ENCODE measurements at places on chromosomes 6 and 20.

DNA sequence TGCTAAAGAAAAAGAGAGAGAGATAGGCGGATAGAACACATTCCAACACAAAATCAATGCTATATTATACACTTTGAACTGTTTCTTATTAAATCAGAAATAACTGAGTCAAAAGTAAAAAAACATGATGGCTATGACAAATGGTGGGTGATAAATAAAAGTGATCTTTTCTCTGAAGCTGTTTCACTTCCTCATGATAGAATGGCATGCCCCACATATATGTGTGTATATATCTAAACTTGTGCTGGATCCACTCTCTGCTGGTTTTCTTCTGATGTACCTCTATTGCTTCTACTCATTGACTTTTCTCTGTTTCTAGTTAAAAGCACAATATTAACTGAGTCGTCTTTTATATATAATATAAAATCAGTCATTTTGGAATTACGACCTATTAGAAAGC, 429.9 kb downstream of the PKHD1 start:
- DNase-seq = no peak

- no peak for DNase-seq
Observed at GRCh38 chr20:58748618-58749017, 56.0 kb downstream of the NPEPL1 start.

DNA sequence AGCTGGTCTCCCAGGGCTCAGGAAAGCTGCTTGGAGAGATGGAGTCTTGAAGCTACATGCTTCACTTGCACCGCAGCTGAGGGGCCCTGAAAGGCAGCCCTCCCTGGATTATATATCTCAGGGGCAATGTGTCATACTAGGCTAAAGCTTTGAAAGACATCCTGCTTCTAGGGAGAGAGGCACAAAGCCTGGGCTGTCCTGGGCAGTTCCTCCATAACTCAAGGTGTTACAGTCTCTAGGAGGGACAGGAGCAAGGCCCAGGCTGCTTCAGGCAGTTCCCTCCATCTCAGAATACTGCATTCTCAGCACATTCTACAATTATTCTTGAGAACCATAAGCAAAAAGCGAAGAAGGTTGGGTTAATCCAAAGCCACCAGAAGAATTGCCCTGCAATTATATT, 22.0 kb upstream of the TXNDC5 start:
- no peak for DNase-seq

GRCh38 chr6:126033696-126034095, 47.4 kb downstream of the TRMT11 start:
- peak; percentile 5 for DNase-seq

GRCh38 chr6:107870381-107870780, 46.3 kb upstream of the SCML4 start:
- no peak for DNase-seq

GRCh38 chr6:25942561-25943147, 12.2 kb upstream of the SLC17A2 start:
- DNase-seq = peak; percentile 28

- no peak for DNase-seq
Observed at GRCh38 chr6:115976321-115976870, 84.3 kb downstream of the FRK start.

GRCh38 chr6:1679688-1680068, 70.0 kb downstream of the FOXC1 start:
- DNase-seq = no peak

DNA sequence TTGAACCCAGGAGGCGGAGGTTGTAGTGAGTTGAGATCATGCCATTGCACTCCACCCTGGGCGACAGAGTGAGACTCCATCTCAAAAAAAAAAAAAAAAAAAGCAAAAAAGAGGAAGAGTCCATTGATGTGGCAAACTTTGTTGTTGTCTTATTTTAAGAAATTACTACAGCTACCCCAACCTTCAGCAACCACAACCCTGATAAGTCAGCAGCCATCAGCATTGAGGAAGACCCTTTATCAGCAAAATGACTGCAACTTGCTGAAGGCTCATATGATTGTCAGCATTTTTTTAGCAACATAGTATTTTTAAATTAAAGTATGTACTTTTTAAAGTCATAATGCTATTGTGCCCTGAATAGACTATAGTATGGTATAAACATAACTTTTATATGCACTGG, 48.8 kb downstream of the ZFP64 start:
- DNase-seq = no peak

DNA sequence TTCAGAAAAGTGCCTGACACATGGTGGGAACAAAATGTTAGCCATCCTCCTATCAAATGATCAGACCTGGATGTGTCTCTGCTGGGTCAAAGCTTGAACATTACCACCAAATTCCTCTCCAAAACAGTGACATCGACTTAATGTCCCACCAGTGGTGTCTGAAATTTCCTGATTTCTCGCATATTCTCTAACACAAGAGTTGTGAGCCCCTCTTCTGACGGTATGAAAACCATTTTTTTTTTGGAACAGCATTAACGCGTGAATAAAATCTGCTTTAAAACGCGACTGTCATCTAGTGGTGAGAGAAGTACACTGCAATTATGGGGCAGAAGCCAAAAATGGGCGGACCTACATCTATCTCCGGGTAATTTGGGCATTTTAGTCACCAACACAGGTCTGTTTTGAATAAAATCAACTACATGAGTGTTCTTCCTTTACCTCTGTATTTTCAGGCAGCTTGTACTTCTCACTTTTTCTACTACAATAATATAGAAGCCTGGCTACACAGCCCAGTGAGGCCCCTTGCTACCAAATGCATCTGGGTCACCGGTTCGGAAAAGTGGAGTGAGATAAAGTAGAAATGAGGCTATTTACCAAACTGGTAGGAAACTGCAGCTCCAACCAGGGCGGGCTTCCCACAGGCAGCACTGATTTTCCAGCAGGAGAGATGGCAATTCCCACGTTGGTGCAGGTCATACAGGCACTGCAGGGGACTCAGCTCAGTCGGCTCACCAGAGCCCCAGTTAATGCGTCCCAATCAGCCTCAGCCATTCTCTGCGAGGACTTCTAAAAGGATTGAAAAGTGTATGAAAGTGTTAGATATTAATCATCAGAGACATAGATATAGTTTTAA, 27.4 kb downstream of the MGME1 start:
- DNase-seq = peak; percentile 23

GRCh38 chr20:62595491-62595890, 46.8 kb upstream of the SLCO4A1 start:
- DNase-seq = no peak

GRCh38 chr6:159716247-159717096, 10.8 kb upstream of the WTAP start:
- DNase-seq = no peak

DNA sequence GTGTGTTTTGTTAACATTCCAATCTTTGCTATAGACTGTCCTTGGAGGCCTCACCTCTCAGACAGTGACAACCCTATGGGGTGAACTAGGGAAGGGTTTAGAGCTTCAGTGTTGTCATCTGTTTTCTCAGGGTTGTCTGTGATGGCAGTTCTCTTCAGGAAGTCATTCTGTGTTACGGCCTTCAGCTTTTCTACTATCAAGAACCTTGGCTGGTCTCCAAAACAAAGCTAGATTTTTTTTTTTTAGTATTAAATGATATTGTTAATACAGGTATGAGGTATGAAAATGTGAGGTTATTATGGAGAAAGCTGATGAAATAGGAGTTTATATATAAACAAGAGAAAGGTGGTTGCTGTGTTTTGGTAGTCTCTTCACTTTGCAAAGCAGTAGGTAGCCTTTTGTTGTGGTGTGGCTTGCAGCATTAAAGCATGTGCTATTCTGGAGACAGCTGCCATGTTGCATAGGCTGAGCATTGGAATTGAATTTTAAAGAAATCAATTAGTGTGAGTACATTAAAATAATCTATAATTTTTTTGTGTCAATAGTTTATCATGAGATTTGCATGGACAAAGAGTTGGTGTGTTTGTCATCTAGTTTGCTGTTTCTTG, 162.6 kb downstream of the CARMIL1 start:
- DNase-seq = no peak

DNA sequence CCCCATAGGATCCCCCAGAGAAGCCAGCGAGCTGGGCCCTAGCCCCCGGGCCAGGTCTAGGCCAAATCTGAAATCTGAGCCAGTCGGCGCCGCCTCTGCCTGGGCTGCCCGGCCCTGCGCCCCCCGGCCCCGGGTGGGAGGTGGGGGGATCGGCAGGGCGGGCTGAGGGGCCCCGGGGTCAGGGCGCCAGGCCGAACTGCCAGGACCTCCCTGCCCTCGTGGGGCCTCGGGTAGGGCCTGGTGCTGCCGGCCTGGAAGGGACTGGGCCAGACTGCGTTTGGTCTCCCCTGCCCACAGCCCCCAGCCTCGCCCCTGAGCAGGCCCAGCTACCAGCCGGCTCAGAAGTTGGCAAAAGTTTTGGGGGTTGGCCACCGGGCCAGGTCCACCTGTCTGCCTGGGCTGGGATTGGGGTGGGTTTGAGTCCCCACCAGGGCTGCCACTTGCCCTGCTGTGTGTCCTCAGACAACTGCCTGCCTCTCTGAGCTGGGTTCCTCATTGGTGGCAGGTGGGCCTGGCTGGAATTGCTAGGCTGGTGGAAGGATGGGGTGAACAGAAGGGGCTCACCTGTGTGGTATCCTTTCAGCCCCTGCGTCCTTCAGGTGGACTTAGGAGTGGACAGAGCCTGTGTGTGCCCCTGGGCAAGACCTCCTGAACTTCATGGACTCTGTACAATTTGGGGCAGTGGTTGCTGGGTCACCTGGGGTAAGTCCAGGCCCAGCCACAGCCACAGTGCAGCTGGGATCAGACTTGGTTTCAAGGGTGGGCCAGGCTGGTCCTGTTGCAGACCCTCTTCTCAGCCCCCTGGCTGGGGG, 801 bp downstream of the SRC start:
- no peak for DNase-seq

DNA sequence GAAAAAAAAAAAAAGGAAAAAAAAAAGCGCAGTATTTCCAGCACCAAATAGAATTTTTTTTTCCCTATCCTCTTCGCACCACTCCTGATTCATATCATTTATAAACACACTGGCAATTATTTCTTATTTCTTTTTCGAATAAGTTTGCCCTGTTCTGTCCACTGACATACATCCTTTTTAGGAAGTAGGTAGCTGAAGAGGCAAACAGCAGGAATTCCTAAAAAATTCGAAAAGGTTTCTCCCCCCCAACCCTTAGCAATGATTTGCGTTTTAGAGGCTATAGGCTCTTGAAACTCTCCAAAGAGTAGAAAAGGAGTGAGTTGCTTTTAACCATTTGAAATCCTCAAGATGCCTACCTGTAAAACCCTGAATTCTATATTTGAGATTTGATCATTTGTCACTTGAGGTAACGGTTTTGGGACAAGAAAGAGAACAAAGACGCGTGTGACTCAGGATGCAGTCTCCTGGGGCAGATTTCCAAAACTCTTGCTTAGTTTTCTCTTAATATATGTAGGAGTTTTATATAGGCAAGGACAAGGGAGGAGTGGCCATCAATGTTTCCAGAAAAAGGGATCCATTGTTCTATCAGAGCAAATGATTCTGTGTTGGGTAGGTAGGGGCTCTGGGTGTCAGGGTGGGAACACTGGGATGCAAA, 531 bp upstream of the CCN2 start:
- DNase-seq = no peak

DNA sequence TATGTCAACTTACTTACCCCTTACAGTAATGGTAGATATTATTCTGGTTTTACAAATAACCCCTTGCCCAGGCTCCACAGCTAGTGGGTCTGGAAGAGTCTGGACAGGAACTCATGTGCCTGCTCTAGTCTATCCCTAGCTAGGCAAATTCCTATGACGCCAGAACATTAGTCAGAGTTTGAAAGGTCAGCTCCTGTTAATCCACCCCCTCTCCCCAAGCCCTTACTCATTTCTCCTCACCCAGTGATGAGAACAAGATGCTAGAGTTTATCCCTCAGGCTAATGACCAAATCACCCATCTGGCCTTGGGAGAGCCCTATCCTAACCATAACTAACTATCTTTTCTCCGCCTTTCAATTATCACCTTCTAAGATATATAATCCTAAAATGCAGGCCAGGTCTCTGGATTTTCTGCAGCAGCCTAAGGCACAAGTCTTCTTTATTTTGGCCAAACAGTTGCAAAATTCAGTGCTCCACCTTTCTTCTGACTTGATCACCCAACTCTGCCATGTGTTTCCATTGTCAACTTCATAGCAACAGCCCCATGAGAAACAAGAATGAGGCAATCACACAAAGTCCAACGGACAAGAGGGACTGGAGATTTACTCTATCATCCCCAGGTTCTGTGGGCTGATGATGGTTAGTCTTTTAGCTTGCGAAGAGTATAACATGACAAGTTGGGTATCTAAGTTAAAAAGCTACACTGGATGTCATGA, 113.3 kb downstream of the TASP1 start:
- no peak for DNase-seq

DNA sequence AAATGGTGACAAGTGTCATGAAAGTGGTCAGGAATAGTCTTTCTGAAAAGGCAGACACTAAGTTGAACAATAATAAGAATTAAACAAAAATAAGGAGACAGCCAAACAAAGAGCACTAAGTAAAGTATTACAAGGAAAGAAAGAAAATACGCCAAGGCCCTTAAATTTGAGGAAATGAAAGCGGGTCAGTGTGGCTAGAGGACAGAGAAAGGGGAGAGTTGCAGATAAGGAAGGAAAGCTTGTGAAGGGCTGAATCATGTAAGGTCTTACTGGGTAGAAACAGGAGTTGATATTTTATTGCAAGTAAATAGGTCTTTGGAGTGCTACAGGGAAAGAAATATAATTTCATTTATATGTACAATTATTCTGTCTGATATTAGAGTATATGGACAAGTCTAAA, 732.1 kb downstream of the EPHA7 start:
- no peak for DNase-seq

DNA sequence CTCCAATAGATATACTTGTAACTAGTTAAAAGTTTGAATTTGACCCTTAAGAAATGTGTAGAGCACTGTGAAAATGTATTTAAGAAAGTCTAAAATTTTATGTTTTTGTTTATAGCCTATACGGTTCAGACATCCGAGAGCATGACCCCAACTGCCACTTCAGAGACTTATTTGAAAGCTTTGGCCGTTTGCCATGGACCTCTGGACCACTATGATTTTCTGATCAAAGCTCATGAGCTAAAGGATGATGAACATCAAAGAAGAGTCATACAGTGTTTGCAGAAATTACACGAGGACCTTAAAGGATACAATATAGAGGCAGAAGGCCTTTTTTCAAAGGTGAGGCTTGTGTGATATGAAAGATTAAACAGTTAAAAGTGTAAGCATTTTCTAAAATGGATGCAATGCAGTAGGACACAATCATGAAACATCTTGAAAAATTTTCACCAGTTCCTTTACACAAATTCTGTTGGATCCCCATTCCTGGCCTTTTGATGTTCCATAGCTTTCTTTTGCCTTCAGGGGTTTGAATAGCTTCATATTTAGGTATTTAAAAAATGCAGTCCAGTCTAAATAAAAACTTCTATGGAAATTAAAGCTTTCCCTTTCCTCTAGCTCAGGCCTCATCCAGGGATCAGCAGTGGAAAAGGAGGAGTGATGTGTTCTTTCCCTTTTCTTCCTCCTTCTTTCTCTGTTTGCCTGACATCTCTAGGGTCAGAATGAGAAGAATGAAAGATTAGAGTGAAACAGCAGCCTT, 29.0 kb downstream of the AFG1L start:
- no peak for DNase-seq

GRCh38 chr6:40477246-40478126, 109.7 kb downstream of the LRFN2 start:
- no peak for DNase-seq

- no peak for DNase-seq
Observed at GRCh38 chr6:142474531-142475289, 172.9 kb downstream of the ADGRG6 start.

GRCh38 chr6:156906451-156906850, 129.3 kb downstream of the ARID1B start:
- DNase-seq = no peak

- no peak for DNase-seq
Observed at GRCh38 chr6:10759312-10759839, 11.8 kb downstream of the TMEM14B start.

GRCh38 chr6:148388521-148388920, 45.9 kb downstream of the SASH1 start:
- no peak for DNase-seq
